HFF-Myc (cell line): ENCODE measurements at places on chromosomes 16 and 17.

DNA sequence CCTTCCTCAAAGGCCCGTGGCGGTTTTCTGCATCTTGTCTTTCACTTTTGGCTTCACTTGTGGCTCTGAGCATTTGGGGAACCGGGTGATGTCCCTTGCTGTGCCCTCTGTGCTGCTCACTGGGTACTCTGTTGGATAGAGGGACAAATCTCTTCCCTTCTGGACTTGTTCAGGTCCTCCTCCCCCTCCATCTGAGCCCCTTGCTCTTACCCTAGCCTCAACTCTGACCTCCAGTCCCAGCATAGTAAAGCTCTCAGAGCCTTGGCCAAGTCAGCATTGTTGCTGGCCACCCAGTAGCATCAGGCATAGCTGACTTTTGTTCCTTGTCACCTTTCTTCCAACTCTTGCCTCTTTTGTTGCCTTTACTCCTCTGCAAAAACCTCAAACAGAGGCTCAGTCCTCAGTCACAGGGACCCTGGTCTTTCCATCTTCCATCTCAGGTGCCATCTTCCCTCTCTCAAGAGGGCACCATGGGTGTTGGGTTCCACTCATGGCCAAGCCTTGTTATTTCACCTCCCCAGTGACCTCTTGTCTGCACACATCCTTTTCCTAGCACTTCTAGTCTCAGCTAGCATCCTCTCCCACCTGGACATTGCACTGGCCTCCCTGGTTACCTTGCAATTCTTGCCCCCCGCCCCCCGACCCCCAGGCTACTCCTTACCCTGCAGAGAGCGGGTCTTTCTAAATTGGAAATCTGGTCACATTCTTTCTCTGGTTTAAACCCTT, 393 bp upstream of the PSMB10 start:
- DNase-seq: no peak

DNA sequence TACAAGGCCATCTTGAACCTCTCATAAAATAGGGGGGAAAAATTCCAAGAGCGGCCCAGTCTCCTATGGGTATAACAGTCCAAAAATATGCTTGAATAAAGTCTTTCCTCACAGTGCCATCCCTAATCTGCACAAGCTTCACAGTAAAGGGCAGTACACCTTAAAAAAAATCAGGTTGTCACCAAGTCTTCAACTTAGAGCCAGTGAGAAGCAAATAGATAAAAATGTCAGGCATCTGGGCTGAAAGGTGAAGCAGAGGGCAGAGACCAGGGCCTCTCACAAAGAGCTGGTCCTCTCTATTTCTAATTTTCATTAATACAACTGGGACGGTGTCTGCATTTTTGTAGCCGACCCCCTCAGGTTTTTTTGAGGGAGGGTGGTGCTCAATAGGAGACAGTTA, 82.9 kb downstream of the SSH2 start:
- no peak for DNase-seq

- DNase-seq: no peak
Measured at GRCh38 chr16:61540216-61540615, 496.0 kb downstream of the CDH8 start.

DNA sequence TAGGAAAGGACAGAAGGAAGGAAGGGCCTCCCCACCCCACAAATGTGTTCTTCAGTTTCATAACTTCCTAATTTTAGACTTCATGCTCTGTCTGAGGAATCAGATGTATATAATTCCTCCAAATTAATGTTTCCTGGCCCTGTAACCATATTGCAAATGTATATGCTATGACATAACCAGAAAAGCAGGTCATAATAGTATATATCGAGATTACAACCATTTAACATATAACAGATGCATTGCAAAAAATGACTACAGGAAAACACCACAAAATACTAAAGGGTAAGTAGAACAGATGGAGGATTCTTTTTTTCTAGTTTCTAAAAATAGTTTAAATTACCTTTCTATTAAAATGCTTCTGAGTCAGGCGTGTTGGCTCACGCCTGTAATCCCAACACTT, 3.1 kb upstream of the EXOC7 start:
- DNase-seq: no peak

DNA sequence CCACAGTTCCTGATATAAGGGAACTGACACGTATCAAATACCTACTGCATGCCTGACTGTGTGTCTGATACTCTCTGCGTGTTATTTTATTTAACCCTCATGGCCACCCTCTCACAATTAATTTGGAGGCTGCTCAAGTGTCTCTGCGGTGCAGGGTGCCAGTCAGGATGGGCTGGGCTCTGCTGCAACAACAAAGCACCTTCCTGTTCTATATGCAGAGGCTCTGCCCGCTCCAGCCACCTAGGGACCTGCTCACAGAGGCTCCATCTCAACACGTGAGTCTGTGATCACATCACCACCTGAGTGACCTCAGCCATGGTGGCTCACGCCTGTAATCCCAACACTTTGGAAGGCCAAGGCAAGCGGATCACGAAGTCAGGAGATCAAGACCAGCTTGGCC, 87.1 kb downstream of the SLC39A11 start:
- no peak for DNase-seq
